ENCODE measurements at places on chromosomes 5 and 9.

GRCh38 chr5:116212225-116212624 lies 127.4 kb downstream of the COMMD10 start:
- ATAC-seq: no peak

DNA sequence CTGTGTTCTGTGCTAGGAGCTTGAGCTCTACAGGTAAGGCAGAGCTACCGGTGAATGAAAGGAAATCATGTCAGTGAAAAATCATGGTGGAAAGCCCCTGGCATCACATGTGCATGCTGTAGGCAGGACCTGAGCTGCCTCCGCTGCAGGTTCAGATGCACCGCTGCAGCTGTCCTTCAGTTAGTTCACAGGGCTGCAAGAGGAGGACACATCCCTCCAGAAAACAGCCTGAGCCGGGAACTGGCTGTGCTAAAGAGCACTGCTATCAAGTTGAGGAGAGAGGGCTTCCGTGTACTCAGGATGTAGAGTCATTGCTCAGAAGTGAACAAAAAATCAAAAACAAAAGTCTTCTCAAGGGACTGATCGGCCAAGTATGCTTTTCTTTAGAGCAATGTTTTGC lies 138.6 kb downstream of the ERCC6L2 start:
- no peak for ATAC-seq

- ATAC-seq: no peak
Measured at GRCh38 chr9:137206602-137207001, 1.1 kb downstream of the NDOR1 start.

- ATAC-seq: no peak
Measured at GRCh38 chr9:17757816-17758215, 178.9 kb downstream of the SH3GL2 start.

DNA sequence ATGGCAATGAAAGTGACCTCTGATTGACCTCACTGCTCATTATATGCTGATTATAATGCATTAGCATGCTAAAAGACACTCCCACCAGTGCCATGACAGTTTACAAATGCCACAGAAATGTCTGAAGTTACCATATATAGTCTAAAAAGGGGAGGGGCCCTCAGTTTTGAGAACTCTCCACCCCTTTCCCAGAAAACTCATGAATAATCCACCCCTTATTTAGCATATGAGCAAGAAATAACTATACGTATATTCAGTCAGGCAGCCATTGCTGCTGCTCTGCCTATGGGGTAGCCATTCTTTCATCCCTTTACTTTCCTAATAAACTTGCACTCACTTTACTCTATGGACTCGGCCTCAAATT lies 163.1 kb downstream of the ESM1 start:
- ATAC-seq: peak; percentile 75

GRCh38 chr5:111737716-111738115 lies 19.3 kb downstream of the NREP start:
- ATAC-seq: no peak

DNA sequence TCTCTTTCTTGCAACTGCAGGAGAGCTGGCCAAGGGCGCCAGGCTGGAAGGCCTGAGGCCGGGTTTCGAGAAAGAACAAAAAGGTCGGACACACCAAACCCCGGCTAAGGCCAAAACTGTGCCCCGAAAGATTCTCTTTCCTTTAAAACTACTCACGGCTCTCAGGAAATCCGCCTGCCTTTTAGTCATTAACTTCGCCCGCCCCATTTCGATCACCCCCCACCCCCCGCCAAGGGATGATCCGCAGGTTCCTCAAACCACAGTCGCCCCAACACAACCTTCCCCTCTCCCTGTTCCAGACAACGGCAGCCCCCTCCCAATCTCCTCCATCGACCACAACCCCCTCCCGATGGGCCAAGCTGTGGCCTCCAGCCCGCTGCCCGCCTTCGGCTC lies 536 bp downstream of the FEM1C start:
- ATAC-seq: no peak

DNA sequence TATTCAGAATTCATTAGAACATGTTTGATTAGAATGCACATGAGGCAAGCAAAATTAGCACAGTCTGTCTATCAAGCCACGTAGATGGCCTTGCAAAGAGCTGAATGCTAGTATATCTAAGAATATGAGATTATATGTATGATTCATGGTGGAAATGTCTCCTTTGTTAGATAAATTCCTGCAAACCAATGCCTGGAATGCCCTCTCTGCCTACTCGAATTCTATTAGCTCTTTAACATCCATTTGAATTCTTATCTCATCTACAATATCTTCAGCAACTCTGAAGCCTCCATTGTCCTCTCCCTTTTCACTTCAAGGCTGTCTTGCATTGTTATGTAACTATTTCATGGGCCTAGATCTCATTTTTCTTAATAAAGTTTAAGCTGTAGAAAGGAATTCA lies 205.5 kb downstream of the TMC1 start:
- ATAC-seq: peak; percentile 30

DNA sequence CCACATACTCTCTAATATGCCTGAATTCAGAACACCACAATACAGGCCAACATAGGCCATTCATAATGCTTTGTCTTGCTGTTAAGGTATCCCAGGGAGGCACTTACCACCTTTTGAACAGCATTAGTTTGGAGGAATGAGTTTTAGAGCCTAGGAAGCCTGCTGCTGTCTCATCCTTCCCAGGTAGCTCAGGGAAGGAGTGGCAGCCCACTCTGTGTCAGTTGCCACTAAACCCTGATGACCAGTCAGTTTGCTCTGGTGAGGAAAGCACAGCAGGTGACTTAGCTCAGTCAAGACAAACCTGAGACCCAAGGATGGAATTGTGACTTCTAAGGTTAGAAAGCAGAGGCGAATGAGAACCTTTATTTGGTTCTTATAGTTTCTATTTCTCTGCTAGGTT lies 337.4 kb upstream of the ATP10B start:
- no peak for ATAC-seq

- no peak for ATAC-seq
Measured at GRCh38 chr5:94690778-94691177, 72.3 kb downstream of the SLF1 start.

GRCh38 chr5:135568923-135569360 lies 9.8 kb downstream of the CXCL14 start:
- ATAC-seq: no peak

- ATAC-seq: no peak
Measured at GRCh38 chr5:132470010-132470392, 20.6 kb downstream of the IRF1 start.

DNA sequence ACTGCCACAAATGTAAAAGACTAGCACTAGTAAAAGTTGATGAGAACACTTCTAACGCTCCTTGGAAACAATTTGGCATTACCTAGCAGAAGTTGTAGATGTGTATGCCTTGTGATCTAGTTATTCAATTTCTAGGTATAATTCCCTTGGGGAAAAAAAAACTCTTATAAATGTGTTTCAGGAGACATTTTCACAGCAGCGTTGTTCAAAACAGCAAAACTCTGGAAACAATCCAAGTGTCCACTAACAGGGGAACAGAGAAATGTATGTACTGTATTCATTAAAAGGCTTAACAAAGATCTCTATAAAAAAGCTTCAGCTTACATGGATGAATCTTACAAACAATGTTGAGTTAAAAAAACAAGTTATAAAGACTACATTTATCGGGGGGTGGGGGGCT lies 30.4 kb downstream of the NR3C1 start:
- no peak for ATAC-seq

DNA sequence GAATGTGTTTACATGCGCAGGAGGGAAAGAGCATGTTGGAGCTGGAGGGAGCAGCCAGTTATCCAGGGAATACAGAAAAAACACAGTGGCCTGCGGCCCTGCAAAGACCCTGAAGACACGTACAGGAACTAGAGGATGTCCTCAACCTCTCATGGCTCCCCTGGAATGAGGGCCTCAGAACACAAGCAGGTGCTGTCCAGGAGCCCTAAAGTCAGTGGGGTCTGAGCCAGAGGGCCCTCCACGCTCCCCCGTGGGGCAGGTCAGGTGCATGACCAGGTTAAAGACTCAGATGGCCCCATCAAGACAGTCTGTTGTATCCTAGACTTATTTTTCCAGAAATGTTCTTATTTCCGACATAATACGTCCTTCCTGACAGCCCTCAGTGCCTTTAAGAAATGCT lies 106.9 kb downstream of the ROR2 start:
- no peak for ATAC-seq

DNA sequence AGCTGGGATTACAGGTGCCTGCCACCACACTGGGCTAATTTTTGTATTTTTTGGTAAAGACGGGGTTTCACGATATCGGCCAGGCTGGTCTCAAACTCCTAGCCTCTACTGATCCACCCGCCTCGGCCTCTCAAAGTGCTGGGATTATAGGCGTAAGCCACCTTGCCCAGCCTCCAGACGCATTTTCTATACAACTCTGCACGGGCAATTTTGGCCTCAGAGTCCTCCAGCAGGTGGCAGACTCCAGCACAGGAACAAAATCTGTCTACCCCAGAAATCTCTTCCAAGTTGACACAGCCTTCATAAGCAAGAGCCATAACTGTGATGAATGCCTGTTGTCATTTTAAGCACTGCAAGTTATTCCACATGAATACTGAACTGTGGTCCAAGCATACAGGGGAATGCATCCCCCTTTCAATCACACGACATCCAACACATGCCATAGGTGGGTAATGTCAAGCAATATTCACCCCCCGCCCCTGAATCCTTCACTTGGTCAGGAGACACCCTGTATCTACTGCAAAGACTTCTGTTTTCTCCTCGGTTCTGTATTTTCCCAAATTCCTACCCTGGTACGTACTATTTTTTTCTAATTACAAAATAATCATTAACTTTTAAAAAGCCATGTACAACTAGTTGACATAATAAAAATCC lies 50.8 kb downstream of the ALDH7A1 start:
- ATAC-seq: peak; percentile 68

DNA sequence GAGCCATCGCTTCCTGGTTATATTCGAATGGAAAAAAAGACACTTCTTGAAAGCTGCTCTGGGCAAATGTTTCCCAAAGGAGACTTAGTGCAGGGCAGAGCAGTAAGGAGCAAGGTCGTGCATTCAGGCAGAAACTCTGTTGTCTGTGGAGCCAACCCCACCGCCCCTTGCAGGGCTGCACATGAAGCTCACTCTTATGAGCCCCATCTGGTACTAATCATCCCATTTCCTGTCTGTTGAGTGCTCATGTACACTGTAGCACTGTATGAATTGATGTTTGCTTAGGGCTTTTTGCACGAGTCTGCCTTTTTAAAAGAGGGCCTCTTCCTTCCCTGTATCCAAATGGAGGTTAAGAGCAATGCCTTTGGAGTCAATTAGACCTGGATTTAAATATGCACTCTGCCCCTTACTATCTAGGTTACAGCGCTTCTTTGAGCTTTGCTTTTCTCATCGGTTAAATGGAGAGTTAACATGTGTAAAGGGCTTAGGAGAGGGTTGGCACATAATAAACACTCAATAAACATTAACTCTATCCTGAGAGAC lies 25.4 kb downstream of the HMHB1 start:
- ATAC-seq: no peak

DNA sequence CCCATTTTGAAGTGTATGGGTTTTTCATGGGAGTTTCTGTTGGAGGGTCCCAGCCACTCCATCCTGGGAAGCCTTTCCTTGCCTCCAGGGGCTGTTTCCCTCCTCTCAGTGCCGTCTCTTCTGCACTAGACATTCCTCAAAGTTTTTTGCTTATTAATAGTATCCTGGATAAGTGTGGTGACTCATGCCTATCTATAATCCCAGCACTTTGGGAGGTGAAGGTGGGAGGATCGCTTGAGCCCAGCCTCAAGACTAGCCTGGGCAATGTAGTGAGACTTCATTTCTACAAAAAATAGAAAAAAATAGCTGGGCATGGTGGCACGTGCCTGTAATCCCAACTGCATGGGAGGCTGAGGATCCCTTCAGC lies 43.1 kb downstream of the RALGPS1 start:
- ATAC-seq: peak; percentile 75

- ATAC-seq: no peak
Measured at GRCh38 chr5:143843461-143843860, 31.5 kb downstream of the HMHB1 start.

DNA sequence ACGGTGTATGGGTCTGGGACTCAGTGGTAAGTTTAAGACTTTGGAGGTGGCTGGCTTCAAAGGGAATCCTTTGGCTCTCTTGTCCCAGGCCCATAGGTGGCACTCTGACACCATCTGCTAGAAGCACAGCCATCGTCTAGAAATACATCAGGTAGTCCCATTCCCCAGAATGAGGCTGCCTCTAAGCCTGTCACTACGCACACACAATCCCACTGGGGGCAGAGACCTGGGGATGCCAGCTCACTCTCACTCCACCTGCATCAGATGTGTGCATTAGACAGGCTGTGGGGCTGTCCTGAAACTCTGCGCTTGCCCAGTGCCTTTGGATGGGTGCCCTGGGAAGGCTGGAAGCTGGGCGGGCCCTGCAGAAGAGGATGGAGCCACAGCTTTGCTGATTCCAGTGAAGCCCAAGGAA lies 127.5 kb upstream of the PANK3 start:
- peak; percentile 88 for ATAC-seq

GRCh38 chr9:110111868-110112267 lies 96.1 kb downstream of the C9orf152 start:
- no peak for ATAC-seq

DNA sequence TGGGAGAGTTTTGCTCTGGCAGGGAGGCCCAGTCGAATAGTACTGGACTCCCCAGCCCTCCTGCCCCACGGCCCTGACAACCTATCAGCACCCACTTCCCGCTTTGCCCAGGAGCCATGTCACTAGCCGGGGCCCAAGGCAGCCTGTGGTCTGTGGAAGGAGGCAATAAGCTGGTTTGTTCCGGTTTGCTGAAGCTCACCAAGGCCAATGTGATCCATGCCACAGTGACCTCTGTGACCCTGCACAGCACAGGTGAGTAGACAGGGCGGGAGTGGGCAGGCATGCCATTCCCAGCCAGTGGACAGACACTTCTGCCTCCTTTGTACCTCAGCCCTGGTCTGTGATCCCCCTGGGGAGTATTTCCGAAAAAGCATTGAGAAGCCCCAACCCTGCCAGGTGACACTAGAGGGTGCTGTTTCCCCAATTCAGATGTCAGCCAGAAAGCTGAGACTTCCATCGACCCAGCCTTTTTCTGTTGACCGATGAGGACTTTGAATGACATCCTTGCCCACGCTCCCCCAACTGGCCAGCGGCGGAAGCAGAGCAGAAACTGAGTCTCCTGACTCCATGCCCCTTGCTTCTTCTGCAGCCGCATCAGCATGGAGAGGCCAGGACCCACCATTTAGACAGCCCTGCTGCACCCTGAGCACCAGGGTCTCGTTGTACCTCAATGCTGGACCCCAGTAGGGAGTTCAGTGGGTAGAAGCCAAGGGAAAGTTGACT lies 9.6 kb downstream of the PCYOX1L start:
- ATAC-seq: peak; percentile 56

GRCh38 chr9:72971411-72971810 lies 18.6 kb upstream of the ALDH1A1 start:
- no peak for ATAC-seq
